ENCODE measurements at places on chromosomes 2 and 18.

DNA sequence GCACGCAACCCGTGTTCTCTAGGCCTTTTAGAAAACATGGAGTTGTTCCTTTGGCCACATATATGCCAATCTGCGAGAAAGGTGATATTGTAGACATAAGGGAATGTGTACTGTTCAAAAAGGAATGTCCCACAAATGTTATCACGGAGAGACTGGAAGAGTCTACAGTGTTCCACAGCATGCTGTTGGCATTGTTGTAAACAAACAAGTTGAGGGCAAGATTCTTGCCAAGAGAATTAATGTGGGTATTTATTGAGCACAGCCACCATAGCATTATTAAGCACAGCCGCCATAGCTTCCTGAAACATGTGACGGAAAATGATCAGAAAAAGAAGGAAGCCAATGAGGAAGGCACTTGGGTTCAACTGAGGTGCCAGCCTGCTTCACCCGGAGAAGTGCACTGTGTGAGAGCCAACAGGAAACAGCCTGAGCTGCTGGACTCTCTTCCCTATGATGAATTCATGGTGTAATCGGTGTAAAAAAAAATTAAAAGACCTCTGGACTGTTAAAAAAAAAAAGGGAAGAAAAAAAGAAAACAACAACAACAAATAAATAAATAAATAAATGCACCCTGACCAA is 29.0 kb upstream of the REL start:
- H3K36me3 ChIP-seq = no peaks in the 10 kb centered on the region
- H3K4me3 ChIP-seq = no peak overlapping the region
- no peaks in the 10 kb centered on the region for H3K27me3 ChIP-seq

GRCh38 chr18:28124131-28125029 is 52.5 kb downstream of the CDH2 start:
- H3K27me3 ChIP-seq = no peaks in the 10 kb centered on the region
- DNase-seq = no peak
- H3K4me3 ChIP-seq = no peak overlapping the region
- H3K36me3 ChIP-seq = no peaks in the 10 kb centered on the region
- H3K4me1 ChIP-seq = no peaks in the 10 kb centered on the region

DNA sequence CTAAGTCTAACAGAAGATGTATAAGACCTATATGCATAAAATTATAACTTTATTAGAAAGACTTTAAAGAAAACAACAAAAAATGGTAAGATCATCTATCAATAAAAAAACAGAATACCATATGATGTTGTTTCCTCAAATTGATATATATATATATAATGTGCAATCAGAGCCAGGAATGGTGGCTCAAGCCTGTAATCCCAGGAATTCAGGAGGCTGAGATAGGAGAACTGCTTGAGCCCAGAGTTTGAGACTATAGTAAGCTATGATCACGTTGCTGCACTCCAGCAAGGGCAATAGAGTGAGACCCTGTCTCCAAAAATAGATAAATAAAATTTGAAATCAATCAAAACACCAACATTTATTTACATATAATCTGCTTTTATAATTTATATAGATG is 19.5 kb downstream of the CYTIP start:
- peaks cover 81% of the 10 kb centered on the region for H3K36me3 ChIP-seq
- H3K4me1 ChIP-seq = peaks cover 63% of the 10 kb centered on the region
- H3K4me3 ChIP-seq = no peak overlapping the region

GRCh38 chr18:40531051-40531450 is 1424.0 kb upstream of the PIK3C3 start:
- no peaks in the 10 kb centered on the region for H3K36me3 ChIP-seq
- no peak for DNase-seq
- no peak overlapping the region for H3K27ac ChIP-seq
- no peak overlapping the region for H3K4me3 ChIP-seq
- H3K4me1 ChIP-seq = no peaks in the 10 kb centered on the region

GRCh38 chr2:16643099-16643498 is 22.5 kb downstream of the CYRIA start:
- no peak for DNase-seq
- H3K27me3 ChIP-seq = no peaks in the 10 kb centered on the region
- no peak overlapping the region for H3K27ac ChIP-seq
- H3K36me3 ChIP-seq = peaks cover 30% of the 10 kb centered on the region

DNA sequence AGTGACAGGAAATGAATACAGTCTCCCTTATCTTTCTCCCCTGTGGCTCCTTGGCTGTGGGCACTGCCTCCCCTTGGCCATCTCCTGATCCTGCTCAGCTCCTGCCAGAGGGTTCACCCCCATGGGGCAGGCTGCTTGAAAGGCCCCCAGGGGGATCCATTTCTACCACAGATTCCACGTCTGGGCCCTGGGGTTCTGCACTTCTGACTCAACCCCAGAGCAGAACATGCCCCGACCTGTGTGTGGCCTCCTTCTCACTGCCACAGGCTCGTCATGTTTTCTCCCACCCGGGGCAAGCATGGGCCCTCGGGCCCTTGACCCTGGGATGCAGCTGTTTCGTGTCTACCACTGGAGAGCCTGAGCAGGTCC is 122.2 kb downstream of the ACKR3 start:
- peaks cover 52% of the 10 kb centered on the region for H3K27me3 ChIP-seq
- no peak for DNase-seq
- no peak overlapping the region for H3K27ac ChIP-seq
- no peak overlapping the region for H3K4me3 ChIP-seq
- H3K4me1 ChIP-seq = no peaks in the 10 kb centered on the region
- H3K36me3 ChIP-seq = no peaks in the 10 kb centered on the region

DNA sequence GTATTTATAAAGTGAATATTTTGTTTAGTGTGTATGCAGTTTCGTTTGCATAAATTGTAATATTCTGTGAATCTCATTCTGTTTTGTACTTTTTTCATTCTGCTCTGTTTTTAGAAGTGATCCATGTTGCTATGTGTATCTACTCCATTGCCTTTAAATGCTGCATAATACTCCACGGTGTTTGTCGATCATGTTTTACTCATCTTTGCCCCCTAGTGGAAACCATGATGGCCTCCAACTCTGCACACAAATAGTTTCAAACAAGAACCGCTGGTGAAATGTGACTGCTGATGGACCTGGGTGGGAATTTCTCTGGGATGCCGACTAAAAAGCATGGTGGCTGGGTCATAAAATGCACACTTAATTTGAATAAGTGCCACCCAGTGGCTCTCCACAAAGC is 32.0 kb upstream of the SKOR2 start:
- H3K27ac ChIP-seq = no peak overlapping the region
- peaks cover 10% of the 10 kb centered on the region for H3K4me1 ChIP-seq
- peaks cover 25% of the 10 kb centered on the region for H3K27me3 ChIP-seq
- DNase-seq = no peak
- no peak overlapping the region for H3K4me3 ChIP-seq
- H3K36me3 ChIP-seq = peaks cover 4% of the 10 kb centered on the region

GRCh38 chr2:12613137-12613835 is 103.5 kb upstream of the TRIB2 start:
- H3K27ac ChIP-seq = peak overlapping the region; percentile 83
- DNase-seq = peak; percentile 7
- peaks cover 4% of the 10 kb centered on the region for H3K36me3 ChIP-seq

DNA sequence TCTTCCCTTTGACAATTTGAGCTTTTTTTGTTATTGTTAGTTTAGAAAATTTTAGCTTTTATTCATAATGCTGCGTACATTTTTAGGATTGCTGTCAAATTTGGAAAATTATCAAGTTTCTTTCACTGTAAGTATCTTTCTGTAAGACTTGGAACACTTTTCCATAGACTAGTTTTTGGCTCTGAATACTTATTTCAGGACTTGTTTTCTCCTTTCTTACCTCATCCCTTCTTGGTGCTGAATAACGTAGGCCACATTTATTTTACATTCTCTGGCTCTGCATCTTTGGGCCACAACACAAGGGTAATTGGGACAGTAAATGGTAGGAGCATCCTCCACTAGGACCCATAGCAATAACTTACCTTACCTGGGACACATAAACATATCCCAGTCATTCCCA is 85.1 kb downstream of the CCDC85A start:
- H3K4me3 ChIP-seq = no peak overlapping the region
- no peaks in the 10 kb centered on the region for H3K27me3 ChIP-seq
- no peaks in the 10 kb centered on the region for H3K36me3 ChIP-seq
- no peaks in the 10 kb centered on the region for H3K4me1 ChIP-seq

DNA sequence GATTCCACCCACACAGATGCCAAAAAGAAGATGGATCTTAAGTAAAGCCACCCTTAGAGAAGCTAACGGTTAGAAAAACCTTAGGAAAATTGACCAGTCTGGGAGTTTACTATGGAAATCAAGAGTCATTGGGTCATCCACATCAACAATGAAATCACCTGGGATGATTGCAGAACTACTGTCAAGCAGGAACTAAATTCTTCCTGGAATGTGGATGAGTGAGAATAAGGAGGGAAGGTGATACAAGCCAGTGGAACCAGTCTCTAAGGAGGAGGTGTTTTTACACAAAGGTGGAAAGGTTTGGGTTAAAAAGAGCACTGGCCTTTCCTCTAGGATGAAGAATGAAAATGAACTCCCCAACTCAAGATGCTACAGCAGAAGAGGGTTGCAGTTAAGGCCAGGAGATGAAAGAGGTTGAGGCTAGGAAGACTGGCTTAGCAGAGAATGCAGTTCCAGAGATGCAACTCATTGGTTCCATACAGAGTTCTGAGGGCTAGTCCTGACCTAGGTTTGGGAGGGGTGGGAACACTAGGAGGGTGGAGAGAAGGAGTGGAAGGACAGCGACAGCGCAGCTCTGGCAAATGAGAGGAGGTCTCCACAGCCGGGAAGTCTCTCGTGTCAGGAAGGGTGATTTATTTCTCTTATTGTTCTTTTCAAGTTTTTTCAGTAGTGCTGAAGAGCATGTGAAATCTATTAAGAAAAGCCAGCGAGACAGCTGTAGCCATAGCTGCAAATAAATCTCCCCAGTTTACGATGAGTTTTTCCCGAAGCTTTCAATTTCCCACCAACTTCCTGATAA is 27.7 kb upstream of the KDM3A start:
- H3K27ac ChIP-seq = no peak overlapping the region
- peaks cover 27% of the 10 kb centered on the region for H3K27me3 ChIP-seq
- peak overlapping the region; percentile 22 for H3K4me3 ChIP-seq
- H3K36me3 ChIP-seq = no peaks in the 10 kb centered on the region
- peaks cover 37% of the 10 kb centered on the region for H3K4me1 ChIP-seq

DNA sequence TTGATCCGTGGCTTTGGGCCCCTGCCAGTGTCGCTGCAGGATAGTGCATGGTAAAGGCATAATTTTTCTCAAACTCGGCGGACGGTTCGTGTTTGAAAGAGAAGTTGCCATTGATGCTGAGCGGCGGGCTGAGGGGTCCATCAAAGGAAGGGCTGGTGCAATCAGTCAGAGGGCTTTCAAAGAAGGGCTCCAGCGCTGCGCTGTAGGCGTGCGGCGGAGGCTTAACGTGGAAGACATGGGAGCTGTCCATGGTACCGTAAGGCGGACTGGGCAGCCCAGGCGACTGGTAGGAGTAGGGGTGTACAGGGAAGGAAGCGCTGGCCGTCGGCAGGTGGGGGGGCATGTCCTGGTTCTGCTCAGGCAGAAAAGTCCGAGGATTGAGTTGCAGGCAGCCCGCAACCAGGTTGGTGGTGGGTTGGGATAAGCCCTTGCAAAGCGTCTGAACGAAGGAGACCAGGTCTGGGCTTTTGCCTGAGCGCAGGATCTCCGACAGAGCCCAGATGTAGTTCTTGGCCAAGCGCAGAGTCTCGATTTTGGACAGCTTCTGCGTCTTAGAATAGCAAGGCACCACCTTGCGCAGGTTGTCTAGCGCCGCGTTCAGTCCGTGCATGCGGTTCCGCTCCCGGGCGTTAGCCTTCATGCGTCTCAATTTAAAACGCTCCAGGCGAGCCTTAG is 2.3 kb downstream of the NEUROD1 start:
- peak overlapping the region; percentile 38 for H3K4me3 ChIP-seq
- peak overlapping the region; percentile 94 for H3K27ac ChIP-seq
- DNase-seq = peak; percentile 41
